ENCODE measurements at places on chromosomes 11 and 22.

DNA sequence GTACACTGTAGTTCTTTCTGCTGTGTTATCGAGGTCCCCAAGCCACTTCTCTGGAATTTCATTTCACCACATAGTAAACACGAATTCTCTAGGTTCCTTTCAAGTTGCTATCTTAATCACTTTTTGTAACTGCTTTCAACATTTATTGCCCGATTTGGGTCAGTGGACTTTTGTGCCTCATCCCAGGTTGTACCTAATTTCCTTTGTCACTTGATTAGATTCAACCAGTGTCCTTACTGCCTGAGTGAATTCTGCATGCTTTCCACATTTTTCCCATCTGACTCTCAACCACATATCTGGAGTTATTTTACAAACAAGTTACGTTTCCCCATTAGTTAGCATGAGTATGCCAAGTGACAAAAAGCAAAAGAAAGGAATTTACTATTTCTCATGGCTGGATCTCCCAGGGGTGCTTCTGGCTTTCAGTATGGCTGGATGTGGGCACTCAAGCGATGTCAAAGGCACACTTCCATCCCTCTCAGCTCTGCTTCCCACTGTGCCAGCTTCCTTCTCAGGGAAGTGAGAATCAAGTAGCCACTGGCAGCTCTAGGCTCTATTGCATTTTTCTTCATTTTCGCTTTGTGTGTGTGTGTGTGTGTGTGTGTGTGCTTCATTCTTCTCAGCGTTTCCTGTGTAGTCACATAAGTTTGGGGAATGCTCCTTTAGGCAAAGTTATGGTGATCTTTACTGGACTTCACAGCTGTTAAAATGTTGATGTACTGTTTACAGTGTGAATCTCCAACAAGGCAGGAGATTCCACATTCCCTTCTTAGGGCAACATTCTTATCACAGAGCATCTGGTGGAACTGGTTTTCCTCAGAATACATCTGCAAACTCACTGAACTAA lies 128.9 kb downstream of the DBX1 start:
- no peak for DNase-seq

DNA sequence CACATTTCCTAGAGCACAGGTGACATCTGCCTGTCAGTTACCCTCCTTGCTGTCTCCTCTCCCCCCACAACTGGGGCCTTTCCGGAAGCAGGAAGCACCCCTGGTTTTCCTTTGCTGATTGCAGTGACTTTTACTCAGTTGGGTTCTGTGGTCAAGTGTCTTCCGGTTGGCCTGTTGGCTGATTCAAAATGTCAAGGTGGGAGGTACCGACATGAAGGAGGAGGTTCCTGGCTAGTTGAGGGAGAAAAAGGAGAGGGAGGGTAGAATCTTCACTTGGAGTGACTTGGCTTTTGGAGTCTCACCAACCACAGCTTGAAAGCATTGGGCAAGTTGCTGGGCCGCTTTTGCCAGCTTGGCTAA lies 9.3 kb upstream of the ADAMTS15 start:
- DNase-seq: no peak

- no peak for DNase-seq
These were observed 40.0 kb upstream of the CREB3L1 start for GRCh38 chr11:46237248-46238077.

DNA sequence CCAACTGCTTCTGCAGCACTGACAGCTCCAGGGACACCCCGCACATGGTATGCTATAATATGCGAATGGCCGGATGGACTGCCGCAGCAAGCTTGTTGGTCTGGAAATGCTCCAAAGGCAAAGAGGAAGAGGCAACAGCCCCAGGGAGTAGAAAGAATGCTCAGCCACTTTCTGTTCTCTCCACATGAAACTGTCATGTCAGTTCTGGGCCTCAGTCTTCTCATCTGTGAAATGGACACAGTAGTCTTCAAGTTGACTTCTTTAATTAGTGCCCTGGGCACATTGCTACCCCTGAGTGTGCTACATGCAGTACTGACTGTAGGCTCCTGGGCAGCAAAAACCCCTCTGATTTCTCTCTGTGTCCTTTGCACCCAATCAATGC lies 19.9 kb downstream of the IL10RA start:
- DNase-seq: no peak

- DNase-seq: peak; percentile 29
These were observed 583 bp downstream of the APLP2 start for GRCh38 chr11:130070109-130070845.

GRCh38 chr22:35930933-35931332 lies 97.7 kb downstream of the RBFOX2 start:
- peak; percentile 54 for DNase-seq

DNA sequence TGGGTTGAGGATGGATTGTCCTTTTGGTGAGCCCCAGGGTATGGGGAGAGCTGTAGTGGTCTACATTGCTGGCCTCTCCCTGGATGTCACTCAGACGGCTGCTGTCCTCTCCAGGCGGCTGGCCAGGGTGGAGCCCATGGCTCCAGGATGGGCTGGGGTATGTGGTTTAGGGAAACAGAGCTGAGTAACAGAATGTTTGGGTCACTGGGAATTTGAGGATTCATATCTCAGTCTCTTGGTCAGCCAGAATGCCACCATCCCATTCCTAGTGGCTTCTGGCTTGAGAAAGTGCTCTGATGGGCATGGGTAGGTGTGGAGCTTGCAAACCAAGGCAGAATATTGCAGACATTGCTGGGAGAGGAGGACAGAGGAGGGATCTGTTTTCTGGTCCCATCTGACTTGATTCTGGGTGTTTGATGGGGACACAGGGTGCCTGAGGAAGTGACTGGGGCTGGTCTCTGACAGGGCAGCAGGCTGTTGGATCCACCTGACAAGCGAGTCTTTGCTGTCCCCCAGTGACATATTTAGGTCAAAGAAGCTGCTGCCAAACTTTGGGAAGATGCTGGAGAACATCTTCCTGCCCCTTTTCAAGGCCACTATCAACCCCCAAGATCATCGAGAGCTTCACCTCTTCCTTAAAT lies 41.4 kb downstream of the AMPD3 start:
- no peak for DNase-seq

- DNase-seq: peak; percentile 80
These were observed 1.0 kb upstream of the SLC25A1 start for GRCh38 chr22:19179497-19180048.

All from cerebellum (tissue), 4 donors.